T-helper 1 cell (primary cell): ENCODE measurements at places on chromosomes 1 and 21.

DNA sequence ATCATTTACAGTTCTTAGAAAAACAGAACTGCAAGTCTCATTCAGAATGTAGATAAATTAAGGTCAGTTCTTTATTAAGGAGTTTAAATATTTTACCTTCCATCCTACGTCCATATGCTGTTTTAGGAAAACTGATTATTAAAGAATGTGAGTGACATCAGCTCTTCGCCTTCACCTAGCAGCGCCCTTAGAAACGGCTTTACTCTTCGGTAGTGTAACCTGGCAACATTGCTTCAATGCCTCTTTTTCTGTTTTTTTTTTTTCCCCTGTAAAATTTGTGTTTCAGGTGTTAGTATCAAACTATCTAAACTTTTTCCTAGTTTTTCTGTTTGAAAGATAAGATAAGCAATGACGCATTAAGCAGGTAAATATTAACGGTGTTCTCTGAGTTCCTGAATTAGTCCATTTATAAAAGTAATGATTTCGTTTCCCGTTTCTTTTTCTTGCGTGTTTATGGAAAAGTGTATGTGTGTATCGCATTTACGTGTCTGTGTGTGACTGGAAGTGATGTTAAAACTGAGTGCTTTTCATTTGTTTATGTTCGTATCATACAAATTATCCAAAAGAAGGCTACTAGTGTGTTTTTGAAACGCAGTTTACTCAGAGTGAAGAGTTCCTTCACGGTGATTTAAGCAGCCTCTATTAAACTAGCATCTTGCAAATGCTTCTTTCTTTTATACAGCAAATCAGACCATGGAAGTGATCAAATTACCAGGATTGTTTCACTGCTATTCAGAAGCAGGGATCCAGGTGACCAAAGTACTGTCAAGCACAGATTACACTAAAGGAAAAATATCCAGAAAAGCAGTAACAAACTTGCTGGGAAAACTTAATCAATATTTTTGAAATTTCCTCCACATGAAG lies 139.0 kb downstream of the SDCCAG8 start:
- DNase-seq: no peak

- no peak for DNase-seq
Measured at GRCh38 chr1:213399695-213400094, 348.7 kb downstream of the RPS6KC1 start.

DNA sequence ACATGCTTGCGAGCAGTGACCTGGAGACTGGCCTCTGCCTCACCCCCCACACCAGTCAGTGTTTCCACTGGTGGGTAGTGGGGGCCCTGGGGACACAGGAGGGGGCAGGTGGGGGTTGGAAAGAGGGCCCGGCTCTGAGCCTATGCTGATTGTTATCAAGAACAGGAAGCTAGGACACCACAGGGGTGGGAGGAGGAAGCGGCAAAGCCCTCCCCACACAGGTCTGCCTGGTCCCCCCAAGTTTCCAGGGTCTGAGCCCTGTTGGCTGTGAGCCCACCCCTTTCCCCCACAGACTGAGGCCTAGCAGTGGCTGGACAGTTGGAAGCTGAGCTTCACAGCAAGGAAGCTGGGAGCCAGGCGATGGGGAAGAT lies 1.6 kb upstream of the PTPN7 start:
- DNase-seq: peak; percentile 63

DNA sequence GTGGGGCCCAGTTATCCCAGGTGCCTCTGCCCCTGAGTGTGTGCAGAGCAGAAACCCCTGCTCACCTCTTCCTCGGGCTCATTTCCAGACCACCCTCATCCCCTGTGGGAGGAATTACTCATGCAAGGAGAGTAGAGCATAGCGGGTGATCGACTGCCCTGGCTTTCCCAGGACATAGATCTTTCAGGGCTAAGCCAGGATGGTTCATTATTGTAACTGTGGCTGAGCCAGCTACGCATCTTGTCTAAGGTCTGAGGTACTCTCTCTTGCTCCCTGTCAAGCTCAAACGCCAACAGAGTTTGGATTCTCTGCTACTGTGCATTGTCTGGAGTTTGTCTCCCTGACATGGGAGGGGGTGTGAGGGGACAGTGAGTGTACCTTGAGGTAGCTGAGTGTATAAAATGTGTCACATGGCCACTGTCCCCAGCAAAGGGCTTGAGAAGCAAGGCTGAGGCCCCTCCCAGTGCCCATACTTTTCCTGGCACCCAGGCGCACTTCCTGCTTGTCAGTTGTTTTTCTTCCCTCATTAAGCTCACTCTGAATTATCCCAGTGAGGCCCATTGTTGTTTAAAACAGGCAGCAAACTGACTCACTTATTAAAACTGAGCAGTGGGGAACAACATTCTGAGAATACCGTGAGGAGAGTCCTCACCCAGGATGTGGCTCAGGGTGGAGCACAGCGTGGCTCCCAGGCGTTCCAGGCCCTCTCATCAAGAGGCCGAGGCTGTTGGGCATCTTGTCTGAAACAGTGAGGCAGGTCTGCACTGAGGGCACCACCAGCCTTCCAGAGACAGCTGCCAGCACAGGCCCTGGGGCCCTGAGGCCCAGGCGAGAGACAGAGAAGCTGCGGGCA lies 92.9 kb downstream of the LAMC2 start:
- DNase-seq: no peak

DNA sequence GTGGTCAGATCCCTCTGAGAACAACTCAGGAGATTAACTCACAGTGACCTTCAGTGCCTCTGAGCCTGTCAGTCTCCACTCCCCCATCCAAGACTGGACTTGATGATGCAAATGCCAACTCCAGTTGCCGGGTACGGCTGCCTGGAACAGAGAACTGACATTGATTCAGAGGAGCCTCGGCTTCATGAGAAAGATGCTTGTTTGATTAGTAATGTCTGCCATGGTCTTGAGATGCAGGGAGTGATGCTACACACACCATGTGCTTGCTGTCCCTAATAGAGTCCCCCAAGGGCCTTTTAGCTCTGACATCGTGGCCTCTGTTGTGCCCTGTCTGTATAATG lies 51.8 kb upstream of the LRP8 start:
- no peak for DNase-seq
